ENCODE measurements at places on chromosomes 12 and 14.

DNA sequence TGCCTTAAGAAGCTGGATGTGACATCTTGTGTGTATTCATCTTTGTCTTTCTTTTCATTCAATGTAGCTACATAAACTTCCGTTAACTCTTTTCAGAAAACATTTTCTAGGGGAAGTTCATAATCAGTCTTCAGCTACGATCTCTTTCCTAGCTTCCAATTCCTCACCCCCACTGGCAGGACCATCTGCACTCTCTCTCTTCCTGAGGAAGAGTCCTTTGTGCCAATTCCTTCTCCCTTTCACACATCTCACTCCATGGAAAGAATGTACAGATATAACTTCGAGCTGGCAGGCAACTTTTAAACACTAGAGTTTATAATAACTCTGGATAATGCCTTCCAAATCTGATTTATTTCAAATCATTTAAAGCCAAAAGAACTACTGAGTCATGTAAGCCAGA, 495.7 kb downstream of the GALC start:
- H3K27me3 ChIP-seq, result no peaks in the 10 kb centered on the region
- no peak overlapping the region for H3K4me3 ChIP-seq
- H3K36me3 ChIP-seq, result no peaks in the 10 kb centered on the region
- H3K27ac ChIP-seq, result no peak overlapping the region

- no peaks in the 10 kb centered on the region for H3K27me3 ChIP-seq
- DNase-seq, result no peak
- no peak overlapping the region for H3K4me3 ChIP-seq
- peak overlapping the region; percentile 79 for H3K27ac ChIP-seq
- H3K36me3 ChIP-seq, result no peaks in the 10 kb centered on the region
- no peaks in the 10 kb centered on the region for H3K4me1 ChIP-seq
These were observed 18.0 kb downstream of the LTBP2 start for GRCh38 chr14:74594029-74594428.

DNA sequence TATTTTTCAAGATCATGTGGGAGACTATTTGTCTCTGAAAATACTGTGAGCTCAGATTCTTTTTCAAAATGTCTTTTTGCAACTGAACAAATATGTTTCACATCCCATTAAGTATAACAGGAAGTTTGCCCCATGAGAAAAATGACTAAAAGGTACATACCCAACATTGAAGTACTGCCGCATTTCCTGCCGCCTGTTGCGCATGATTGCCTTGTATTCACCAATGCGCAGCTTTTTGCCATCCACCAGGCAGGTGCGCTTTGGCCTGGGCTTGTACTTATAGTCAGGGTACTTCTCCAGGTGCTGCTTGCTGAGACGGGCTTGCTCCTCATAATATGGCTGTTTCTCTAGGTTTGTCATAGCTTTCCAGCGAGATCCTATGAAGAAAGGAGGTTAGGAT, 413.2 kb downstream of the SOX5 start:
- no peaks in the 10 kb centered on the region for H3K4me1 ChIP-seq
- H3K27ac ChIP-seq, result no peak overlapping the region
- H3K27me3 ChIP-seq, result no peaks in the 10 kb centered on the region
- H3K4me3 ChIP-seq, result no peak overlapping the region
- DNase-seq, result no peak

DNA sequence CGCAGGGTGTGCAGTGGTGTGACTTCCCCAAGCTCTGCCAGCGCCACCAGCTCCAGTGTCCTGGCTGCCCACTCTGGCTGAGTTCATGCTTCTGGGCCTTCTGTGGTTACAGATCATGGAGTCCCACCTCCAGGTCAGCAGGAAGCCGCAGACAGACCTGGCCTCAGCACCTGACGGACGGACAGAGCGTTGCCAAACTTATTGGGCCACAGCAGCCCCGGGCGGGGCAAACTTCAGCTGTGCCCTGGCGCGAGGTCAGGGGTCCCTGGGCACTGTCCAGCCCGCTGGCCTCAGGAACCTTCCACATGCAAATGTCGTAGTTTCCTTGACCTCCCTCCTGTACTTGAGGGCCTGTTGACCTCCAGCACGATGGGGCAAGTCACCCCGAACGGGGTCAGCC, 11.2 kb downstream of the GPR132 start:
- no peak for DNase-seq
- no peak overlapping the region for H3K4me3 ChIP-seq
- peaks cover 6% of the 10 kb centered on the region for H3K4me1 ChIP-seq
- no peaks in the 10 kb centered on the region for H3K27me3 ChIP-seq
- no peaks in the 10 kb centered on the region for H3K36me3 ChIP-seq

DNA sequence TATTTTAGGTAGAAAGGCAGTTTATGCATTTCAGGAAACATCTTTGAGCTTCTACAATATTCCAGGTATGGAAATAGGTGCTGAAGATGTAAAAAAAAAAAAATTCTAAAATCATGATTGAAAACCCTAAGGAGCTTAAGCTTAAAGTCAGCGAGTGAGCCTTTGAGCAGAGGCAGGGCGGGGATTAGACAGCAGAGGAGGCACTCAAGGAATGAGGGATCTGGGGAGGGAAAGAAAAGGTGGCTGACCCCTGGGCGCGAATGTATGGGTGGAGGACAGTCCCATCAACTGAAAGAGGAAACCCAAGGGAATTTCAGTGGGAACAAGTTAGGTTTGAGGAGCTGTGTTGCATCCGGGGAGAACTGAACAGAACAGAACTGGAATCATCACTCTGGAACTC, 6.4 kb upstream of the PTMS start:
- no peaks in the 10 kb centered on the region for H3K36me3 ChIP-seq
- H3K27me3 ChIP-seq, result no peaks in the 10 kb centered on the region
- no peak overlapping the region for H3K27ac ChIP-seq
- peaks cover 17% of the 10 kb centered on the region for H3K4me1 ChIP-seq

- H3K4me3 ChIP-seq, result no peak overlapping the region
- no peaks in the 10 kb centered on the region for H3K36me3 ChIP-seq
These were observed 109.2 kb upstream of the WSCD2 start for GRCh38 chr12:108019862-108020261.

- no peak for DNase-seq
- no peak overlapping the region for H3K4me3 ChIP-seq
- H3K27me3 ChIP-seq, result peaks cover 6% of the 10 kb centered on the region
- peak overlapping the region; percentile 15 for H3K27ac ChIP-seq
These were observed 34.1 kb upstream of the STON2 start for GRCh38 chr14:81434230-81434629.

DNA sequence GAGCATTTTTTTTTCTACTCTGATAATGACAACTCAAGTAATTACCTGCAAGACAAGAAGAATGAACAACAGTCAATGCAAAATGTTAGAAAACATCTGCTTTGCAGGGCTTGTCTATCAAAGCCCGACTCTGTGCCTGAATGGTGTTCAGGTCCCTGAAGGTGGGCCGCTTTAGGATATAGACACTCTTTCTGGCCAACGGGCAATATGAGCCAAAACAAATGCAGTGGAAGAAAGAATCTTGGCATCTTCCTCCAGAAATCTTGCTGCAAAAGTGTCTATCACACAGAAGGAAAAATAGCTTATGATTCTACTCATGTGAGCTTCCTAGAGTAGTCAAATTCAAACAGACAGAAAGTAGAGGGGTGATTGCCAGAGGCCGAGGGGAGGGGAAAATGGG, 32.7 kb downstream of the FOS start:
- no peak overlapping the region for H3K4me3 ChIP-seq
- H3K27me3 ChIP-seq, result no peaks in the 10 kb centered on the region
- peak overlapping the region; percentile 73 for H3K27ac ChIP-seq
- DNase-seq, result no peak
- peaks cover 36% of the 10 kb centered on the region for H3K4me1 ChIP-seq
